ENCODE measurements at places on chromosomes 7 and 10. TPM values are rescaled to one million over a fixed set of nuclear protein-coding genes. Genes with fewer than 3 reads are reported as not detected.

DNA sequence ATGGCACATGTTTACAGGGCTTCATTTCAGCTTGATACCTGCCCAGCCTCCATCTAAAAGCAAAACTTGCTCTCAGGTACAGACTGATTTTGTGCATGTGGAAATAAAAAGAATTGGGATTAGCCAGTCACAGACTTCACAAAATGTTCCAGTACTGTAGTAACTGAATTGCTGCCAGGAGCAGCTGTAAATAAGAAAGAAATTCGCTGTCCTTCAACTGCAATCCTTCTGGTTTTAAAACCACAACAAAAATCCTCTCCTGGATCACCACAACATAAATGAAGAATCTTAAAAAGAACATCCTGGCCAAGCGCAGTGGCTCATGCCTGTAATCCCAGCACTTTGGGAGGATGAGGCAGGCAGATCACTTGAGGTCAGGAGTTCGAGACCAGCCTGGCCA lies 3.9 kb upstream of the MIOS start:
- no peak for DNase-seq

GRCh38 chr7:12554872-12555271 lies 15.6 kb upstream of the SCIN start:
- no peak for DNase-seq

DNA sequence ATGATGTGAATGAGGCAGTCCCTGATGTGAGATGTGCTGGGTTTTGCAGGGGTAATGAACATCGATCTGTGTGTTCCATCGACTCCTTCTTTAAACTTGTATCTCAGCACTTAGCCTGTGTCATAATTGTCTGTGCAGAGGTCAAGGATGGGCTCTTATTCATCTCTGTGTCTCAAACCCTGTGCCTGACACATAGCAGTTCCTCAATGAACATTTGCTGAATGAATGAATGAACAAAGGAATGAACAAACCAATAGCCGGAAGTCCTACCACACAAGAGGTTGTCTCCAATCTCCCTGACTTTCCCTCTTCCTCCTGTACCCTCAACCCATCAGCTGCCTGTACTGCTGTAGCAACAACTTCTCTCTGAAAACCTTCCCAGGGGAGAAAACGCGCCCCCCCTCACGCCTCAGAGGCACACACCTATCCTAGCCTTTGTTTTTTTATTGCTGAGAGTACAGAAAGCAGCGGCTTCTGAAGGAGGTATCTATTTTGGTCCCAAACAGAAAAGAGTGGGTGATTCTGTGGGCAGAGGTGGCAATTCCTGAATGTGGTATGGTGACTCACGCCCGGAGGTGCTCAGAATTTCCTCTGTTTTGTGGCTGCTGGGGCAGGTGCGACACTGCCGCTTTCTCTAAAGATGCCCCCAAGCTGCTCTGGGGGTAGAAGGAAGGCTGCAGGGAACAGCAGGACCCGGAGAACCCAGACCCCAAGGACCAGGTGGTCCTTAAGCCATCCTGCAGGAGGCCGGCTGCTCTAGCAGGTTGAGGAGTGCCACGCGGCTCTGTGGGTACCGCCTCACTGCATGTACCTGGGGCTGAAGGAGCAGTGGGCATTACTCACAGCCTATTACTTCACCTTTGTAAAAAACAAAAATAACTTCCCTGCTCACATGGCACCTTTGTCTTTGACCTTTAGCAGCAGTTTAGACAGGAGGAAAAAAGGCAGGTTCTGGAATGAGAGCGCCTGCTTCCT lies 9.6 kb downstream of the IL2RA start:
- no peak for DNase-seq

- DNase-seq = no peak
Observed at GRCh38 chr7:108062250-108063014, 59.5 kb upstream of the LAMB1 start.

Gene PNLIP
- total RNA-seq = 12,294 TPM

DNA sequence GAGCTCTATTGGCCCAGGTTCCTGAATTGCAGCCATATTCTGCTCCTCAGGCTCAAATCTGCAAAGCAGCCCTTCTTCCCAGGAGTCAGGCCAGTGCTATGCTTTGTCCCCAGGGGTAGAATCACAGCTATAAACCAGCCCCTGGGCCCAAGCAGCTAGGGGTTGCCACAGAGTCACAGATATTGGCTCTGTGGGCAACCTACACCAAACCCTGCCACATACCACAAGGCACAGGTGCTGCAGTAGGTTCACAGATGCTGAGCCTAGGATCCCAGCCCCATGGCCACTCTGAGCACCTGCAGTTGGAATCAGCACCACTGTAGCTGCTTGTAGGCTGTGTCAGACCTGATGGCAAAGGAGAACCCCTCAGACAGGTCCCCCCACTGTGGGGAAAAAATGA lies 43.1 kb upstream of the CAMK2B start:
- DNase-seq = no peak

DNA sequence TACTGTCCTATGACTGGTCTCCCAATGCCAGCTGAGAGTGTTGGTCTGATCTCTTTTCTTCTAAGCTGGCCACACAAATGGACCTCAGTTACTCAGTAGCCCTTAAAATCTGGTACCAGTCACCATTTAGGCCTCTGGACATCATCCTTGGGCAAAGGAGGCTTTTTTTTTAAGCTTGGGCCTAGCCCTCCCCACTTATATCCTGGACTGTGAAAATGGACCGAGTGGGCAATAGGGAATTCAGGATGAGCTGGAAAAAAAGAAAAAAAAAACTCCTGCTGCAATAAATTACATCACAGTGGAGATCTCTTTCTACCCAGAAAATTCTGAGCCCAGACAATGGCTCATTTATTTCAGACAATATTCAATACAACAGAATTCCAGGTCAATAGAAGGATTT lies 68.4 kb downstream of the PARP12 start:
- no peak for DNase-seq

Gene LRRC4
- total RNA-seq = under 0.01 TPM

DNA sequence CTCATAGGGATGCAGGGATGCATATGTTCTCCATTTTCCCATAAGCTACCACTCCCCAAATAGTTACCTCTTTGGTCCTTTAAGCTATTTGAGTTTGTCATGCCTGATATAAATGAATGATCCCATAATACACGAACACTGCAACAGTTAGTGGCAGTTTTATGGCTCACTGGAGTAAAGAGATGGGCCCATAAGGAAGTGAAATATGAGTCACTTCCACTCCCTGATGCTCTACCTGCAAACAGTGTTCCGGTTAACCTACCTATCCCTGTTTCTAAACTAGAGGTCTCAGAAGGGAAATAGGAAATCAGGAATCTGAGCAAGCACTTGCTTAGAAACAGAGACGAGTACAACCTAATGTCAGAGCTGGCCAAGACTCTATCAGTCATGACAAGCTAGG lies 71.7 kb downstream of the CALD1 start:
- no peak for DNase-seq

Gene LAMTOR4
- 119 TPM for total RNA-seq

DNA sequence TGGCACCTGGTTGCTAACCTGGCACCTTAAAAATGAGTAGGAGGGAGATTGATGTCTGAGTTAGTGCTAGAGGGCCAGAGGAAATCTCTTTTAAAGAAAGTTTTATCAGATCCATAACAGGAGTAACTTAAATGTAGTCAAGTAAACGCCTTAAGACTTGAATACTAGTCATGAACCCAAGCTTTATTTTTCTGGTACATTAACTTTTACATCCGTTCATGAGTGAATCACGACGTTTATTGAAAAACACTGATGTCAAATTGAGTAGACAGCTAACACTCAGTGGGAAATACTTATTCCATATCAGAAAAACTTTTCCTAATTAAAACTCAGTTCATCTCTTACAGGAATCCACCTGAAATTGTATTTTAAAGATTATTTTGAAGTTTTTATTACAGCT lies 6.9 kb upstream of the LAMB1 start:
- no peak for DNase-seq

Gene WEE2
- not detected for total RNA-seq

DNA sequence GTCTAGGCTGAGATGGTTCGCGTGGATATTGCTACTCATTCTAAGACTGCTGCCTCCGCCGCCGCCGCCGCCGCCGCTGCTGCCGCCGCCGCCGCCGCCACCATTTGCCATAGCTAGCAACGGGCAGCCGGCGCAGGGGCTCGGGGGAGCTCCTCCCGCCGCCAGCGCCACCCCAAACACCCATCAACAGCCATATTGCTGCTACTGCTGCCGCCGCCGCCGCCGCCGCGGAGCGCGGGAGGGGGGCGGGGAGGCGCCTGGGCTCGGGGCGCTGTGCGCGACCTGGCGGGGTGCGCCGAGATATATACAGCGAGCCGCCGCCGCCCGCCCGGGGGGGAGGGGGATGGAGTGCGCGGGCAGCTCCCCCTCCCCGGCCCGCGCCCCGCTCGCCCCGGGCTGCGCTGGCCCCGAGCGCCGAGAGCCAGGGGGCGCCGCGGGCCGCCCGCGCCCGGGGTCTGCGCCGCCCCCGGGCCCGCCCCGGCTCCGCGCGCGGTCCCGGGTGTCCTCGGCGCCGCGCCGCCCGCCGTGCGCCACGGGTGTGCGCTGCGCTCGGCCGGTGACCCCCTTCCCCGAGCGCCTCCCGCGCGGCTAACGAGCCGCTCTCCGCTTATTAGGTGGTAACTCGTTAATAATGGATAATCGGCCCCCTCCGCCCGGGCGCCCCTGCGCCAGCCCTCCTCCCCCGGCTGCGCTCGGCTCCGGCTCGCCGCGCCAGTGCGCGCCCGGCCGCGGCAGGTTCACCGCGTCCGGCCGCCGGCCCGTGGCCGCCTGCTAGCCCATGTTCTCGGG lies at the start of gene KCNMA1:
Gene KCNMA1, minus strand, starts transcription at position 277 of the 789 bp plus-strand sequence.
- peak; percentile 15 for DNase-seq

DNA sequence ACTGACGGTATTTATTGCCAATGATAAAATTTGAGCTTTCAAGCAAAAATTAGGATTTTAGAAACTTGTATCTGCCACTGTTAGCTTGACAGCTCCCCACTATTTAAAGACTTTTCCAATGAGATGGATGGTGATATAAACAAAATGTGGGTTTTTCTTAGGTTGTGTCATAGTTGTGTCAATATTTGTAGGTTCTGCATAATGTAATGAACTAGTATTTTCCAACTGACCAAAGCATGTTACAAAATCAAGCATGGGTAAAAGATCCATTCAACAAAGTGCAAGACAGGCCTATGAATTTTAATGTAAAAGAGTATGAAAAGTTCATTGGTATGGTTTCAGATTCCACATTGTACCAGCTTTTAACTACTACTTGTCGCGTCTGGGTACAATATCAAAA lies 165.6 kb downstream of the SKAP2 start:
- DNase-seq = no peak

DNA sequence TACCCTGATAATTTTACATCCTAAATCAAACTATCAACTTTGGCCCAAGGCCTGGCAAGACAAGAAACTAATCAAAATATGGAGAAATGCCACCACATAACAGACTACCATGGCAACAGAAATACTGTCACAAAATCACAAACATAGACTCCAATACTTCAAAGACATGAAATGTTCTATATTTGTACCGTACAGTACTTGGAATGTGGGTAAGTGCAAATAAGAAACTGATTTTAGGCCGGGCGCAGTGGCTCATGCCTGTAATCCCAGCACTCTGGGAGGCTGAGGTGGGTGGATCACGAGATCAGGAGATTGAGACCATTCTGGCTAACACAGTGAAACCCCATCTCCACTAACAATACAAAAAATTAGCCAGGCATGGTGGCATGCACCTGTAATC lies 9.2 kb downstream of the TNPO3 start:
- no peak for DNase-seq

- DNase-seq = peak; percentile 73
Observed at GRCh38 chr7:3655635-3656034, 354.6 kb downstream of the SDK1 start.

DNA sequence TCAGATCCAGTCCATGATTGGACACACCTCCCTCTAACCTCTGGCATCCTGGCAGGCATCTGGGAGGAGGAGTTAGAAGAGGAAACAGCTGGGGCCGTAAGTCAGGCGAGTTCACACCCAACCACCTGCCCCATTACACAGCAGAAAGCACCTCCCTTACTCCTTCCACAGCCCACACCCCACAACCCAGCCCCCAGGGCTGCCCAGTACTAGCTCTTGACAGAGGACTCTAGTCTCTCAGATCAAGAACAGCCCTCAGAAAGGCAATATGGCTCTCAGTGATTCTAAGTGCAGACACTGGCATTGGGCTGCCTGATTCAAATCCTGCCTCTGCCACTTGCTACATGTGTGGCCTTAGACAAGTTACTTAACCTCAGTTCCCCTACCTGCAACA lies 34.1 kb downstream of the KCNMA1 start:
- DNase-seq = no peak

Gene BCL7B
- 44.4 TPM for total RNA-seq

DNA sequence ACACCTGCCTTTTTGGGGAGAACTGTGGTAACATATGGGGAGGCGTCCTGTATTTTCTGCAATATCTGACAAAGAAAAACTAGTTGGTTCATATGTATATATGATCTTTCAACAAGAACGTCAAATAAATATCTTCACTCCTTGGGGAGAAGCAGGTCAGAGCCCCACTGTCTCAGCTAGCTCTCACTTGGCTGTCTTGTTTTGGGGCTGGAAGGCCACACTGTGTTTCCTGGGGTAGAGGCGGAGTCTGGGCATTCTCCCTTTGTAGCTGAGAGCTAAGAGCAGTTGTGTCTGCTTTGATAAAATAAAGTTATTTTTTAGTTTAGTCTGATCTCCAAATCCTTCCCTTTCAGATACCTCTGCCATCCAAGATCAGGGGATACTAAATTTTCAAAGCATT lies 83.9 kb upstream of the IGFBP3 start:
- no peak for DNase-seq

DNA sequence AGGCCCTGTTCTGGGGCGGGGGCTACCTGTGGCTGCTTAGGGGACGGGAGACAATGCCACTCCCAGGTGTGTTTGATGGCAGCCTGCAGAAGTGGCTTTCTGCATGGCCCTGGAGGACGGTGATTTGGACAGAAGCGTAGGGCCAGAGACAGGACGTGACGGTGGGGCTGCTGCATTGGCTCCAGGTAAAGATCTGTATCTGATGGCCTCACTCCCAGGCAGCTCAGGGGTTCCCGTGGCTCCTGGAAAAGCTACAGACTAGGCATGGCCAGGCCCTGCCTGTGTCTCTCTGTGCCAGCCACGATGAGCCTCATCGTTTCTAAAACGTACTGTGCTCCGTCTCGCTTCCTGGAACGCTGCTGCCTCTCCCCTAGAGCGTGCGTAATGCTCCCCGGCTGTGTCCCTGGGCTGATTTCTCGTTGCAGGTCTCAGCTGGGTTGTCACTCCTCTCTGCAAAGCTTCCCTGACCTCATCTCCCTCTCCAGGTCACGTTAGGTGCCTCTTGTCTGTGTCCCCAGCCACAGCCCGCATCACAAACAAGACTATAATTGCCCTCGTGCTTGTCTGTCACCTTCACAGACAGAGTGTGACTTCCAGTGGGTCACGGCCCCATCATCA lies 12.6 kb downstream of the GTF2IRD1 start:
- DNase-seq = peak; percentile 46

Gene CPA2
- 4,161 TPM for total RNA-seq

- no peak for DNase-seq
Observed at GRCh38 chr10:133438711-133439273, 14.4 kb upstream of the SPRN start.

- DNase-seq = no peak
Observed at GRCh38 chr7:104228442-104228841, 20.6 kb upstream of the ORC5 start.

- DNase-seq = no peak
Observed at GRCh38 chr7:70271617-70272081, 673.4 kb downstream of the AUTS2 start.

Gene GPAM
- total RNA-seq = 9.1 TPM

Gene TMEM184A
- 21.0 TPM for total RNA-seq

Data from body of pancreas (tissue), 4 donors.